Neural progenitor cell (in vitro differentiated cells): ENCODE measurements at places on chromosomes 3 and 15.
A peak's percentile ranks its signal among the peaks of the same experiment; 100 is the strongest.

DNA sequence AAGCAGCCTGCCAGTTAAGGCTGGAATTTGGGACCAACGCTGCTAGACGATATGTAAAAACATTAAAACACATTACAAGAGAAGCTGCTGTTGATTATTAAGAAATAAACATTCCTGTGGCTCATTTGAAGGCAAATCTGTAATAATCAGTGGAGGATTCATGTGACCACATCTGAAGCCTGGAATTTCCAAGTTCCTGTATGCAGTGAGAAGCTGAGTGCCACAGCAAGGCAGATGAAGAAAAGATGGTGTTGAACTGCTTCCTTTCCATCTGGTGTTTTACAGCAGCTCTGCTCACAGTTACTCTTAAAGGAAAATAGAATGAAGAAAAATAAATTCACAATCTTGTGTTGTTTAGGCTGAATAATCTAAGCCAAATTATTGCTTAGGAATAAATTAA lies 139.3 kb upstream of the ROBO2 start:
- no peaks in the 10 kb centered on the region for H3K27me3 ChIP-seq
- DNase-seq = no peak

DNA sequence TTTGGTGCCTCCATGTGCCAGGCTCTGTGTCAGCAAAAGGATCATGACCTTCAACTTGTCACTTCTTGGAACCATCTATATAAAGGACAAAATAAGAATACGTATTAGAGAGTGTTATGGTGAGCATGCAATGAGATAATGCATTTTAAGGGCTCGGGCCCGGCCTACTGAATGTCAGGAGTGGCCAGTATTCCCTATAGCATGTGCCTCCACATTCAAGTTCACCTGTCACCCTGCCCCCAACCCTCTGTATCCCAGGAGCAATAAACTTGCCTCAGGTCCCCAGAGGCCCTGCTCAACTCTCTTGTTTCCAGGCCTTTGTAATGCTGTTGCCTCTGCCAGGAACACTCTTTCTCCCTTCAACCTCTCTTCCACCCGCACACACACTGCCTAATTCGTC lies 90.2 kb upstream of the SLC6A11 start:
- no peaks in the 10 kb centered on the region for H3K36me3 ChIP-seq
- no peaks in the 10 kb centered on the region for H3K4me1 ChIP-seq
- H3K4me3 ChIP-seq = no peak overlapping the region
- H3K27ac ChIP-seq = no peak overlapping the region

- H3K36me3 ChIP-seq = no peaks in the 10 kb centered on the region
- H3K4me3 ChIP-seq = peak overlapping the region; percentile 98
- H3K27me3 ChIP-seq = no peaks in the 10 kb centered on the region
- DNase-seq = peak; percentile 96
These were observed 1.1 kb upstream of the TRIM71 start for GRCh38 chr3:32816439-32817256.

DNA sequence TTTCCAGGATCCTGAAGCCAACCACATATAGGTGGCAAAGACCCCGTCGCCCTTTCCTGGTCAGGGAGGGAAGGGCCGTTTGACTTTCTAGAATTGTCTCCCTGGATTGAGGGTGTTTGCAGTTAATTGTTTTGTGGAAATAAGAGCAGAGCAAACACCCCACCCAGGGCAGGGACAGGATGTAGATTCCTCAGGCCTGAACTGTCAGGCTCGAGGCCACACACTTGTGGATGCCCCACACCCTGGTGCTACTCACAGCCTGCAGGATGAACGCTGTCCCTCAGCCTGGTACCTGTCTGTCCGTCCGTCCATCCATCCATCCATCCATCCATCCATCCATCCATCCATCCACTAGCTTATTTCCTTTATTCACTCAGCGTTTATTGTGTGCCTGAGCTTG lies 29.9 kb upstream of the FLNB start:
- H3K4me1 ChIP-seq = no peaks in the 10 kb centered on the region
- no peak overlapping the region for H3K27ac ChIP-seq
- H3K36me3 ChIP-seq = no peaks in the 10 kb centered on the region
- peaks cover 7% of the 10 kb centered on the region for H3K27me3 ChIP-seq

- H3K4me1 ChIP-seq = no peaks in the 10 kb centered on the region
- DNase-seq = no peak
- H3K27ac ChIP-seq = no peak overlapping the region
- H3K36me3 ChIP-seq = no peaks in the 10 kb centered on the region
- H3K27me3 ChIP-seq = no peaks in the 10 kb centered on the region
- H3K4me3 ChIP-seq = no peak overlapping the region
These were observed 69.9 kb upstream of the TNFSF10 start for GRCh38 chr3:172592898-172593669.

GRCh38 chr15:85581495-85581894 lies 201.1 kb downstream of the AKAP13 start:
- no peak overlapping the region for H3K27ac ChIP-seq
- no peak overlapping the region for H3K4me3 ChIP-seq
- H3K36me3 ChIP-seq = no peaks in the 10 kb centered on the region
- H3K4me1 ChIP-seq = peaks cover 23% of the 10 kb centered on the region
- H3K27me3 ChIP-seq = no peaks in the 10 kb centered on the region

DNA sequence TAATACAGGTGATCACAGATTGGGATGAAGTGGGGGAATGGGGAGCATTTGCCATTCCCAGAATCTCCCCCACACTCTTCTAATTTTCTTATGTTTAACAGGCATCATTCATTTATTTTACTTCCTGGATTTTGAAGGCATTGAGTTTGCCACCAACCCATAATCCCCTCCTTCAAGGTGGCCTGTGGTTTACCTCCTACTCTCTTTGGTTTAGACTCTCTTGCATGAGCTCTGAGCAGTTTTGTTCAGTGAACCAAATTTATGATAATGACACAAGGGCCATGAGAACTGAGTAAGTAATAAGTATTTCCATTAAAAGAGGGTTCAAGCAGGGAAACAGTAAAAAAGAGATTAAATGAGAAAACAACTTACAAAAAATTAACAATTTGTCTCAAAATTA lies 703.1 kb upstream of the CFAP20DC start:
- H3K36me3 ChIP-seq = no peaks in the 10 kb centered on the region
- H3K4me1 ChIP-seq = peaks cover 27% of the 10 kb centered on the region
- H3K4me3 ChIP-seq = no peak overlapping the region
- no peak for DNase-seq
- H3K27me3 ChIP-seq = no peaks in the 10 kb centered on the region

DNA sequence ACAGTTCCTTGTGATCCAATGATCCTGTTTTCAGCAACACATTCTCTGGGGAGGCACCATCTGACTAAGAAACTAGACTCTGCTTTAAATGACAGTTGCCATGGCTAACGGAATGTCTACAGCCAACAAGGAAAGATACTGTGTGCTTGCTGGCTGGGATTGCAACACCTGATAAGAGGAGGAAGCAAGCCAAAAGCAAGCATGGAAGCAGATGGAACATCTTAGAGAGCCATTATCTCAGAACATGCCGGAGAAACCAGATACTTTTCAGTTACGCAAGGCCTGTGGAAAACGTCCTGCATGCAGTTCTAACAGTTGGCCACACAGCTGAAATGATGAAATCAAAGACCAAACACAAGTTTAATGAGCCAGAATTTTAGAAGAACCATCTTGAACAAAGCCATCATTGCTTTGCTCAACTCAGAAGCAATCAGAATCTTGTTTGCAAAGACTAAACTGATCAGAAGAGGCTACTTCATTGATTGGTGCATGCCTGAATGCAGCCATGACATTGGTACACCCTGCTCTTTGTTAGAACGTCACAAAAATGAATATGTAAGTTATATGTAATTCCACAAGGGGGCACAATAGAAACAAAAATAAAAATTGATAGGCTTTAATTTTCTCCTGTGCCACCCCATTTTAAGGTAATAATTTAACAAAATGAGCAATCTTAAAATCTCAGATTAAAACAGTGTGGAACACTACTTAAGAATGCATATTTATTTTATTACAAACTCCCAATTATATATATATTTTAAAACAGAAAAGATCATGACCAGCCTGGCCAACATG lies 50.8 kb downstream of the GXYLT2 start:
- no peaks in the 10 kb centered on the region for H3K36me3 ChIP-seq
- no peak overlapping the region for H3K4me3 ChIP-seq
- H3K27ac ChIP-seq = no peak overlapping the region
- DNase-seq = peak; percentile 19

GRCh38 chr3:159763602-159764489 lies 224.8 kb upstream of the IL12A start:
- no peak overlapping the region for H3K27ac ChIP-seq
- peaks cover 6% of the 10 kb centered on the region for H3K4me1 ChIP-seq
- peaks cover 27% of the 10 kb centered on the region for H3K27me3 ChIP-seq
- H3K36me3 ChIP-seq = no peaks in the 10 kb centered on the region

DNA sequence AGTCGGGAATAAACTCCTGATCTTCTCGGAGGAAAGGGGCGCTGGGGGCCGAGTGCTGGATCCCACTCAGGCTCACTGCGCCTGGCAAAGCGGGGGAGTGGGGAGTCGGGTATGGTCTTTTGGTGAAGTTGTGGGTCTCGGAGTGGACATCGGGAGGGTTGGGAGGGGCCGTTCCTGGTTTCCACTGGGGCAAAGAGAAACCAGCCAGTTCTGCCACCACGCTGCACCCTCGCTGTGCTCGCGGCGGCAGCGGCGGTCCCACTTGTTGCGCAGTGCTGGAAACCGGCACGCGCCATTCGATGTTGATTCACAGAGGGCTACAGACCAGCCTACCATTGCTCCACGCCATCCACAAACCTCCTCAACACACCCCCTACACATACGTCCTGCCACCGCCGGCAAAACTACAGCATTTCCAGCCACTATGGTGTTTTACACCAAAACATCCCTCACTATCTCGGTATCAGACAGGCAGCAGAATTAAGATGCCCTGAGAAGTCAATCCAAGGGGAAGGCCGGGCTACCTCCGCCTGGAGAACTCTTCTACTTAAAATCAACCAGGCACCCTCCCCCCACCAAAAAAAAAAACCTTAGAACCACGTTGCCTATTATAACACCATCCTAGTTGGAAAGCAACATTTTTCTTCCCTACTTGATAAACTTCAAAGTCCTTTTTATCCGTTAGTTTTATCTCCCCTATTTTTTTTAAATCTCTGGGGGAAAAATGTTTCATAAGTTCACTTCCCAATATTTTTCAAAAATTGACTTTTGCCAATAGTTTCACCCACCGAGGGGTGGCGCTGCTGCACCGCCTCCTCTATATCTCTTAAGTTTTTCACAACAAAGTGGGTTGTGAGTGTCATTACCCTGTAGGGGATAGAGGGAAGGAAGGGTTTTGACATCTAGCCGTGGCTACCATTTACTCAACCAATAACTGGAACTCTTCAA lies 3.6 kb downstream of the BCL6 start:
- H3K36me3 ChIP-seq = no peaks in the 10 kb centered on the region
- DNase-seq = peak; percentile 80
- no peak overlapping the region for H3K27ac ChIP-seq
- peaks cover 15% of the 10 kb centered on the region for H3K4me1 ChIP-seq
- peaks cover 22% of the 10 kb centered on the region for H3K27me3 ChIP-seq

- DNase-seq = no peak
- H3K27ac ChIP-seq = no peak overlapping the region
- no peaks in the 10 kb centered on the region for H3K27me3 ChIP-seq
- H3K4me3 ChIP-seq = no peak overlapping the region
- H3K36me3 ChIP-seq = no peaks in the 10 kb centered on the region
These were observed 149.8 kb downstream of the SERPINI1 start for GRCh38 chr3:167885277-167885676.

GRCh38 chr3:192844836-192845525 lies 72.7 kb downstream of the MB21D2 start:
- no peak for DNase-seq
- H3K4me1 ChIP-seq = peaks cover 3% of the 10 kb centered on the region
- H3K4me3 ChIP-seq = no peak overlapping the region

DNA sequence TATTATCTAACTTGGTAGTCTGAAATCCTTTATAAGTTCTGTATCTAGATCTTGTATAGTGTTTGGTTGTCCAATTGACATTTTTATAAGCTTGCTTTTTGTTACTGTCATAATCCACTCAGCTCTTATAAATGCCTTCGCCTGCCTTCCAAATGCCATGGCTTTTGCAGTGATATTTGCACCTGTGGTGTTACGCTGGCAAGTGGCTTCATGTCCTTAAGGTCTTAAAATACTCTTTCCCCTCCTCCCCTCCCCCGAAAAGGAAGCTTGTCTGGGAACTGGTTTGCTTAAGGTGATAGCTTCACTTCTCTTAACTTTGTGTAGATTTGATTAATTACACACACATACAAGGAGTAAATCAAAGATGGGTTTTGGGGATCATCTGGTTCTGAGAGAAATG lies 62.0 kb downstream of the ABHD2 start:
- no peak overlapping the region for H3K27ac ChIP-seq
- no peak for DNase-seq
- no peaks in the 10 kb centered on the region for H3K4me1 ChIP-seq
- no peaks in the 10 kb centered on the region for H3K27me3 ChIP-seq

DNA sequence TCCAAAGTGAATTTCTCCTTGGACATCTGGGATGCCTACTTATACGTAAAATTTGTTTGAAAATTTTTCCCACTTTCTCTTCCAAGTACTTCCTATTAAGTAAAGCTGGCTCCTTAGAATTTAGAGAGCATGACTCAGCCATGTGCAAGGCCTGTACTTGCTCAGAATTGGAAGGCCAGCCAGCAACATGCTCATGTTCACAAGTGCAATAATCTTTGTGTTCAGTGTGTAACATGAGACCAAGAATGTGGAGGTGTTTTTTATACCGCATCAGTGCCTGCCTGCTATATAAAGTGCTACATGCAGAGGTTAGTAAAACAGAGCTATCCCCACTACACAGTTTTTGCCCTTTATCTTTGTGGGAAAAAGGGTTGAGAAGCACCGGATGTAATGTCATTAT lies 151.9 kb upstream of the FEZF2 start:
- no peaks in the 10 kb centered on the region for H3K4me1 ChIP-seq
- H3K27me3 ChIP-seq = no peaks in the 10 kb centered on the region
- no peak overlapping the region for H3K27ac ChIP-seq
- H3K4me3 ChIP-seq = no peak overlapping the region
- no peak for DNase-seq

DNA sequence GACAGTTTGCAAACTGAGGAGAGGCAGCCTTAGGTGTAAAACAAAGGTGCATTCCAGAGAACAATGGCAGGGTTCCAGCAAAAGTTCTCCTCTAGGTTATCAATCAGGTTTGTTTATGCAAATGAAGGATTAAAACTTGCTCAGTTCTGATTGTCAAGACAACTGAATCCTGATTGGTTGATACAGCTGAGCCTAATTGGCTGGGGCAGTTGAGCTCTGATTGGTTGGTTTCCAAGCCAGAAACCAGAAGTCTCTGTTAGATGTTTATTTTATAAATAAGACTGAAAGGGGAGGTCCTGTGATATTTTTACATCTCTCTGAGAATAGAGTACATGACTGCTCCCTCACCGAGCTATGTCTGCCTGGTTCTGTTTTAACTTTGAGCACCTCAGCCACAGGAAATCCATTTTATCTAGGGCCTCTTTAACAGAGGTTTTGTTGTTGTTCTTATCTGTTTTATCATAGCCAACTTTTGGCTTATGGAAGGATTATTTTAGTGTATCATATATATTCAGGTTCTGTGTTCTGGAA lies 37.8 kb downstream of the PPM1L start:
- H3K36me3 ChIP-seq = no peaks in the 10 kb centered on the region
- no peak for DNase-seq
- H3K4me1 ChIP-seq = peaks cover 21% of the 10 kb centered on the region
- no peak overlapping the region for H3K27ac ChIP-seq
- H3K4me3 ChIP-seq = no peak overlapping the region
- no peaks in the 10 kb centered on the region for H3K27me3 ChIP-seq
